ENCODE measurements at places on chromosomes 1 and 21.

DNA sequence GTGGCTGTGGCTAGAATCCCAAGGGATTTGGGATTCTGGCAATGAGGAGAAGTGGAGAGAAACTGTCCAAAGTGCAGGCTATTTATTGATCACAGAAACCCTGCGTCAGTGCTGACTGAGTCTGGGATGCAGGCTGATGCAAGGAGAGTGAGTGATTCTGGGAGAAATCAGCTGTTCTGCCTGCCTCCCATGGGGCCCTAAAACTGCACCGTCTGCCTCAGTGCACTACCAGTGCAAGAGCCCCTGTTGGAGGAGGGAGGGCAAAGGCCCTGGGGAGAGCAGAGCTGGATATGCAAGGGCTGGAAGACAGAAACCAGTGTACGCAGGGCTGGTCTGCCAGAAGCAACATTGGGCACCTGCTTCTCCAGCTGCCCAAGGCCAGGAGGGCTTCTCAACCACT is 42.6 kb downstream of the C1orf198 start:
- no peak for DNase-seq

DNA sequence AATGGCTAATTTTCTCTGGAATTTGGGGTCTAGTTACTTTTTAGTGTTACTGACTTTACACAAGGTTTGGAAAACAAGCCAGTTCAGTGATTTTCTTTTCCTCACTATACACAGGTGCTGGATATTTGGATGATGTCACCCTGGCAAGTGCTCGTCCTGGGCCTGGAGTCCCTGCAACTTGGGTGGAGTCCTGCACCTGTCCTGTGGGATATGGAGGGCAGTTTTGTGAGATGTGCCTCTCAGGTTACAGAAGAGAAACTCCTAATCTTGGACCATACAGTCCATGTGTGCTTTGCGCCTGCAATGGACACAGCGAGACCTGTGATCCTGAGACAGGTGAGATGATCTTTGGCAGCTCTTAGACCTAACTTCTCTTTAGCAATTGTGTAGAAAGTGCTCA is 64.5 kb upstream of the LAMC2 start:
- no peak for DNase-seq

GRCh38 chr1:111648806-111649205 is 29.2 kb downstream of the RAP1A start:
- DNase-seq, result no peak

DNA sequence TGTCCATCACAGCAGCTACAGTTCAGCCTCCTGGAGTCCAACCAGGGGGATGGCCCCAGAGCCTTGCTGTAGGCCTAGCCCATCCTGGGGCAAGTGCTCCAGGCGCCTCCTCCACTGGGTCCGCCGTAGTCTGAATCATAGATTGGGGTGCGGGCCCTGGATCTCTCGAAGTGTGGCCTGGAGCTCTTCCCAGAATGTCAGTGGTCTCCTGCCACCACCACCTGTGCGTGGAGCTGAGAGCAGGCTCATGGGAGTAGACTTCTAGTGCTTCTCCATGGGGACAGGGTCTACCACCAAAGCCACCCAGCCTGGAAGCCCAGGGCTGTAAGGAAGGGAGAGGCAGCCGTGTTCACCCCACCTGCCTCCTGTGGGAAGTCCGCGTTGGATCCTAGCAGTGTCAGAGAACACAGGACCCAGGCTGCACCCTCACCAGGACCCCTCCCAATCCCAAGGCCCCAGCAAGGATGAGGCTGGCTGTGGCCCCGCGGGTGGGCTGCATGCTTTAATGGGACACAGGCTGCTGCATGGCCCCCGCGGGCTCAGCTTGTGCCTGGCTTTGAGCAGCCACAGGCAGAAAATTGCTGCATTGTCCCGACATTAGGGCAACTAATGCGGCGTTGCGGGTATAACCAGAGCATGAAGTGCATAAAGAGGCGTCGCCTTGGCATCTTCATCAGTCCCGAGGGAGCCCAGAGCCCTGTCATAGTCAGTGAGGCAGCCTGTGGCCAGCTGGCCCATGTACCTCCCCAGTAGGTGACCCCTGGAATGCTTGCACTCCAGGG is 735 bp upstream of the HES3 start:
- DNase-seq, result no peak

GRCh38 chr1:194485432-194485831 is 1299.0 kb upstream of the B3GALT2 start:
- DNase-seq, result no peak

DNA sequence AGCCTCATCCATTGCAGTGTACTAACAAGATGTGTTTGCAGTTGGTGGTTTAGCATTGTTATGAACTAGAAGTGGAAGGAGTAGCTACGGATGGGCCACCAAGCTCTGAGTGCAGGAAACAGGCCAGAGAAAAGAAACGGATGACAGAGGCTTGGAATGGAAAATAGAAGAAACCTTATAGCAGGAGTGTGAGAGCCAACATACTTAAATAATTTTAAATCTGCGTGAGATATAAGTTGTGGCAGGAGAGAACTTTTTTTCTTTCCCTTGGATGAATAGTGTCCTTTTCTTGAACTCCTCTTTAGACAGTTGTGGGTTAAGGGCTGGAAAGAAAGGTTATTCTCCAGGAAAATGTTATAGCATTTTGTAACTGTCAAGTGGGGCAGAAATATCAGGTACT is 54.2 kb downstream of the RGL1 start:
- DNase-seq, result no peak

GRCh38 chr1:156805766-156806511 is 10.7 kb downstream of the SH2D2A start:
- DNase-seq, result no peak

DNA sequence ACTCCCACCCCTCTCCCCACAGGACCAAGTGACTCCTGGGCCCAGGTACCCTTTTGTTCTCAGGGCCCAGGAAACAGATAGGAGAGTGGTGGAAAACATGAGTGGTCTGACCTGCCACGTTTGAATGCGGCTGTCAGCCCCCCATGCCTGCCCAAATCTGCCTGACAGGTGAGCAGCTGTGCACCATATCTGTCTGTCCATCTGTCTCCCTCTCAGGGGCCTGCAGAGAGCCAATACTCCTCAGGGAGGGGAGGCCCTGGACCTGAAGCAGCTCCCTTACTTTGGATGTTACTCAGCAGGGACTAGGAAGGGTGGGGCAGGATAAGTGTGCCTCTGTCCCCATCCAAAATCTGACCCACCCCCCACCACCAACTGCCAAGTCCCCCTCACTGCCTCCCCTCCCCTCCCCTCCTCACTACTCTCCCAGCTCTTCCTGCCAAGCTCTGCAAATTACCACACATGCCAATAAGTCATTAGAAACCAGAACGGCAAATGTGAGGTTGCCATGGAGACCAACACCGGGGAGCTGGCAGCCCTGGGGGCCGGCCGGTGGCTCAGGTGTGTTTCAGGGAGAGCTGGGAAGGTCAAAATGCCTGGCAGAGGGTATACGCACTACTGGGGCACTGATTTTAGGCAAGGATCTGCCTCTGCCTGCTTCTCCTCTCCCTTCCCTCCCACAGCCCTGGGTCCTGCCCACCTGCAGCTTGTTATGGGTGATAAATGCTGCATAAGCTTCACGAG is 11.5 kb downstream of the LRRN2 start:
- no peak for DNase-seq

DNA sequence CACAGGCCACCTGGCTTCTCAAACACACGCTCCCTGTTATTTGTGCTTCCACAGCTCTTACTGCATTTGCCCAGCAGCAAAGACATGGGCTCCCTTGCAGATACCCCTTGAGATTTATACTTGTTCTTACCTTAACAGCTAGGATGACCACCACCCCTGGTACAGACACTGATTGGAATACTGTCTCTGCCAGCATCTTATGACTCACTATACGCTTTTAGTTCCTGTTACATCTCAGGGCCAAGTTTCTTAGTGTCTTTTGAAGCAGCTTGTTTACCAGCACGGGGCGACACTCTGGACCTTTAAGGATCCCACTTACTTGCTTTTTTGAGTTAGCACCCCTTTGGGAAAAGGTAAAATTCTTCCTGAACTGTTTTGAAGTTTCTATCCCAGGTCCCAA is 874.8 kb downstream of the KCNT2 start:
- DNase-seq, result no peak

DNA sequence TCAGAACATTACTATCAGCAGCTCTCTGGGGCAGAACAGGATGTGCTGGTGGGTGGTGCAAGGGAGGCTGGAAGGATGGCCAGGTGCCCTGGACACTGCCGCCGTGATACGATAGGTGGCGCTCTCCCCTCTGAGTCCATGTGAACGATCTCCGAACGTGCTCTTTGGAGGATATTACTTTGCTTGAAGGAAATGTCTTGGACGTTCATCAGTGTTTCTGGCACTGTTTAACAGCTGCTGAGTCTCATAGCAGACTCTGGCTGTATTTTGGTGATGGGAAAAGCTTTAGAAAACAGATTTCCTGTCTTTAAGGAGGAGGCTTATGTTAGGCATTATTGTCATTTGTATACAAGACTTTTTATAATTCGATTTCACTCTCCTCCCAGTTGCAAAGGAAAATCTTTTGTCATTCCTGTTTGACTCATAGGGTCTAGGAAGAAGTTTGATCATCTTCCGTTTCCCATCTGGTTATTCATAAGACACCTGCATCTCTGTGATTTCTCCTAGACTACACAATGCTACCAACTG is 386.2 kb upstream of the ADGRL2 start:
- DNase-seq, result peak; percentile 55

DNA sequence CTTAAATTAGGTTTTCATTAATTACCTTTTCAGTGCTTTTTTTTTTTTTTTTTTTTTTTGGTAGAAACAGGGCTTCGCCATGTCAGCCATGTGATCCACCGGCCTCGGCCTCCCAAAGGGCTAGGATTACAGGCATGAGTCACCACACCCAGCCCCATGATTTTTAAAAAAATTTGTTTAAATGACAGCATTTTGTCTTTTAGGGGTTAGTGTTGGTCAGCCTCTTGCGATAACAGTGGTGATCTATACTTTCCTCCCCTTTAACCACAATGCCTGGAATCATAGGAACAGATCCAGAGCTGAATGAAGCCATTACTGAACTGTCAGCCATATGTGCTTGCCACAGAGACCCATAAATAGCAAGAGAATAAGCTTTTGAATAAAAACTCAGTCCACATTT is 73.9 kb downstream of the CACHD1 start:
- DNase-seq, result no peak

Measured in neuronal stem cell (in vitro differentiated cells).